ENCODE measurements at places on chromosomes 7 and 10.

- no peak for DNase-seq
Observed at GRCh38 chr10:19848226-19848985, 32.2 kb downstream of the PLXDC2 start.

GRCh38 chr7:127629268-127629854 lies 11.4 kb upstream of the PAX4 start:
- peak; percentile 98 for DNase-seq

DNA sequence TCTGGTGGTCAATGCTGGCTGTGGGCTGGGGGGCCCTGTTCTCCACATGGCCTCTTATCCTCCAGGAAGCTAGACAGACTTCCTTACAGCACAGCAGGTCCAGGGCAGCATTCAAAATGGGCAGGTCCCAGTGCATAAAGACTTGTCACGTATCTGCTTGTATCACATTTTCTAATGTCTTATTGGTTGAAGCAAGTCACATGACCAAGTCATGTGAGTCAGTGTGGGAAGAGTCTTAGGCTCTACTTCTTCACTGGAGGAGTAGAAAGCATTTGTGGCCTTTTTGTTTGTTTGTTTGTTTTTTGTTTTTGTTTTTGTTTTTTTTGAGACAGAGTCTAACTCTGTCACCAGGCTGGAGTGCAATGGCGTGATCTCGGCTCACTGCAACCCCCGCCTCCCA lies 104.7 kb downstream of the COL13A1 start:
- DNase-seq: no peak

DNA sequence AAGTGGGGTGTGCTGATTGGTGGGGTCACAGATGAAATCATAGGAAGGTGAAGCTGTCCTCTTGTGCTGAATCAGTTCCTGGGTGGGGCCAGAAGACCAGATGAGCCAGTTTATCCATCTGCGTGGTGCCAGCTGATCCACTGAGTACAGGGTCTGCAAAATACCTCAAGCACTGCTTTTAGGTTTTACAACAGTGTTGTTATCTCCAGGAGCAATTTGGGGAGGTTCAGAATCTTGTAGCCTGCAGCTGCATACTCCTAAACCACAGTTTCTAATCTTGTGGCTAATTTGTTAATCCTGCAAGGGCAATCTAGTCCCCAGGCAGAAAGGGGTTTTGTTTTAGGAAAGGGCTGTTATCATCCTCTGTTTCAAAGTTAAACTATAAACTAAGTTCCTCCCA lies 17.0 kb upstream of the IFRD1 start:
- no peak for DNase-seq

- DNase-seq: no peak
Observed at GRCh38 chr7:99032928-99033327, 111.0 kb downstream of the SMURF1 start.

DNA sequence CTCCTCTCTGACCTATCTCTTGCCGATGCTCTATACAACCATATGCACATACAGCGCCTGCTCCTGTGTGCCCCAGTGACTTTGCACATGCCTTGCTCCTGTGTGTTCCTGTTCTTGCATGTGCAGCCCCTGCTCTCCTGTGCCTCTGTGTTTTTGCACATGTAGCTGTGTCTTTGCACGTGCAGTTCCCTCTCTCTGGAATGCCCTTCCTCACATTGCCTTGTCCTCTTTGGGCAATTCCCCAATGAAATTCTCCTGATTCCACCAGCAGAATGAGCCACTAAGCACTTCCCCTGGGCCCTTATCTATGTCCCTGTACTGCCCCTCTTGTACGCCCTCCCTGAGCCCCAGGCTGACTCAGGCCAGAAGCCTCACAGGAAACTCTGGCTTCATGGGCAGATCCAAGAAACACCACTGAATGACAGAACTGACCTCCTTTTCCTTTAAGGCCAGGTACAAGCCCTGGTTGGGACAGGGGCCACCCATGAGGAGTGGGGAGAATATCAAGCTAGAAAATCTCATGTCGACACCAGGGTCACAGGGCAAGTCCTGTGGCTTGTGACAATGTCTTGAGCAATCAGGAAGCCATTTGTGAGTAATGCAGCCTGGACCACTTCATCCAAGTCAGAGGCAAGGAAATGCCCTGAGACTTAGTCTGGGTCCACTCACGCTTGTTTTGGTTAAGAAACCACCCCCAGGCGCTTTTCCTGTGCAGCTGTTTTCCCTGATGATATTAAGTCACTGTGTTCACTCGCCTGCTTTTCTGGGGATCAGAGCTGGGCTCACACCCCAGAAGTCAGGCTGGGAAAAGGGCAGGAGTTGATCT lies 1.9 kb upstream of the ARHGAP22 start:
- DNase-seq: peak; percentile 34

DNA sequence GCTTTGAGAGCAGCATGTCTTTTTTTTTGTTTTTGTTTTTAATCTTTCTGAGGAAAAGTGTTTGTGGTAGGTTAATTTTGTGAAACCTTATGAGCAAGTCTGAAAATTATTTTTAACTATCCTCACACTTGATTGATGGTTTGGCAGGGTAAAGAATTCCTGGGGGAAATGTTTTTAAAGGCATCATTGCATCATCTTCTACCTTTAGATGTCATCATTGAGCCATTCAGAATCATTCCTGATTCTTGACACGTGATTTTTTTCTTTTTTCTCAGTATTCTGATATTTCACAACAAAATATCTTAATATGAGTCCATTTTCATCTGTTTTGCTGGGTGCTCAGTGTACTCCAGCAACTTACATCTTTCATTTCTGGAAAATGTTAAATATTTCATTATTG lies 28.3 kb downstream of the PALS2 start:
- DNase-seq: no peak

DNA sequence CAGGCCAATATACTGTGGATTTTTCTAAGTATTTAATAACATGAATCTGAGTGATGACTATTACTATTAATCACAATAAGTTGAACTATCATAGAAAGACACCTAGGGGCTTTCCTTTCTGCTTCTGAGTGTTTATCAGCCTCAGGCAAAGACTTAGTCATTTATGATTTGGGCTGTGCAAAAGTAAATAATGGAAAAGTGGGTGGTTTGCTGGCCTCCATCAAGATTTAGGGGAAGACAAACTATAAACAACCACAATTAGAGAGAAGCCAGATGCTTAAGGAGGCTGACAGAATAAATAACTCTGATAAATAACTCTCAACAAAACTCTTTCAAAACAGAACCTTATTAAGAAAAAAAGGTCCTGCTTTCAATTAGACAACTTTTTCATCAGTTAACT lies 64.7 kb downstream of the MACC1 start:
- DNase-seq: no peak

- no peak for DNase-seq
Observed at GRCh38 chr10:30529373-30529998, 95.5 kb downstream of the MAP3K8 start.

DNA sequence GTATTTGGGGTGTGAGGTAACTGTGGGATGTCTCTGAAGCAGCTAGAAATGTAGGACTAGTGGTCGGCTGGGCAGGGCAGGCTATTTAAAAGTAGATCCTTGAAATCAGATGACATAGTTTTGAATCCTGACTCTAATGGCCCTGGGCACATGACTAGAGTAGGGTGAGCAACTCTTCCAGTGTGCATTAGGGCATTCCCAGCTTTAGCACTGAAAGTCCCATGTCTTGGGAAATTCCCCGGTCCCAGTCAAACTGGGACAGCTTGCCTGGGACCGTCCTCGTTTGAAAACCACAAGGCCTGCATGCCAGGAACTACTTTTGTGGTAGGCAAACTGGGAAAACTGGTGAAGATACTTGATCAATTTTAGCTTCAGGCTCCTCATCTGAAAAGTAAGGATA lies 255.3 kb downstream of the PTEN start:
- no peak for DNase-seq

DNA sequence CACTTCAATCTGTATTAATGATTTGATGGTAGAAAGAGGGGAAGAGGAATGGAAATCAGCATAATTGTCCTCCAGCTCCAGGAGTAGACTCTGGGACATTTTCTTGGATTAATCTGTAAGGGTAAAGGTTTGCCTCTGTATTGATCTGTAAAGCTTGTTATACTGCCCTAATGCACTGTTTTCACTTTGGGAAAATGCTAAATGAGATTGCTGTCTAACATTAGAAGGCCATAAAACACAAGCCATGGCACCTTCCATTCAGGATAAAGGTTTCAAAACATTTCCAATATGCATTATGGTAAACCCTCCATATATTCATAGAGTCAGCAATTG lies 222.8 kb upstream of the PLXNA4 start:
- DNase-seq: no peak

- DNase-seq: no peak
Observed at GRCh38 chr10:117188371-117188770, 8.9 kb upstream of the KCNK18 start.

DNA sequence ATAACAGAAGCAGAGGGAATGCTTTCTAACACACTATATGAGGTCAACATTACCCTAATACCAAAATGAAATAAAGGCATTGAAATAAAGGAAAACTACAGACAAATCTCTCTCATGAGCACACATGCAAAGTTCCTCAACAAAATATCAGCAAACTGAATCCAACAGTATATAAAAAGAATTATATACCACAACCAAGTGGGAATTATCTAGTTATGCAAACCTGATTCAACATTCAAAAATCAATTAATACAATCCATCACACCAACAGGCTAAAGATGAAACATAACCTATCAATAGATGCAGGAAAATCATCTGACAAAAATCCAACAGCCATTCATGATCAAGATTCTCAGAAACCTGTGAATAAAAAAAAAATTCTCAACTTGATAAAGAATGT lies 34.5 kb downstream of the LMBR1 start:
- DNase-seq: no peak

GRCh38 chr10:19488592-19489280 lies 327.5 kb upstream of the PLXDC2 start:
- DNase-seq: peak; percentile 94
